Activated CD4-positive, alpha-beta memory T cell treated with anti-CD3 and anti-CD28 coated beads for 36 hours (primary cell): ENCODE measurements at places on chromosomes 3 and 15.

- no peak for DNase-seq
Measured at GRCh38 chr15:96413657-96414056, 83.2 kb downstream of the NR2F2 start.

DNA sequence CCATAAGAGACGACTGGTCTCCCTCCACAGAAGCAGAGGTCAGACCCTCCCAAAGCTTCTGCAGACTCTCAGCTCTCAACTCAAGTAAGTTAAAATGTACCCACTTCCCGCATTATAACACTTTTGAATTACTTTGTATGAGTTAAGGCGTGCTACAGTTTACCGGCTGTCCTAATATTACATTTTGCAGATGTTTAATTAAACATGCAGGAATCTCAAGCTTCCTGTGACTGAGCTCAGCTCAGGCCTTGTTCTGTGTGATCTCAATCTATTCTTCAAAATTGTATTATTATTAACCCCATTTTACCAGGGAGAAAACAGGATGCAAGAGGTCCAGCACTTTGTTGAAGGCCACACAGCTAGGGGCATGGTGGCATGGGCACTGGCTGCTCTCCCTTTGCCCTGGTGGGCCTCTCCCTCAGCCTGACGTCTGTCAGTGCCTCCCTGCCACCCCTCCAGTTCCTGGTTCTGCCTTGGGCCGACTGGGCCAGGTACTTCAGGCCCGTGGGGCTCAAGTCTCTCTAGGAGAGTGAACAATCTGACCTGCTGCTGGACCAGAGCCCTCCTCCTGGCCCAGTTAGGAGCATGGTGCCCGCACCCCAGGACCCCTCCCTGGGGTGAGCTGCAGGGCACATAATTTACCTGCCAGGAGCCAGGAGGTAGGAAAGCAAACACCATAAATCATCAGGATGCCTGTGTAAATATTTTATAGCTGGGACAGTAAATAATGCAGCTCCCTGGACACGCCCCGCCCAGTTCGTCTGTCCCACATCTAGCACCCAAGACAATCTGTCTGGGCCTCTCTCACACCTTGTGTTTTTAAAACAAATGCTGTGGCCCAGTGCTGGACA lies 14.9 kb upstream of the RFT1 start:
- DNase-seq: no peak

DNA sequence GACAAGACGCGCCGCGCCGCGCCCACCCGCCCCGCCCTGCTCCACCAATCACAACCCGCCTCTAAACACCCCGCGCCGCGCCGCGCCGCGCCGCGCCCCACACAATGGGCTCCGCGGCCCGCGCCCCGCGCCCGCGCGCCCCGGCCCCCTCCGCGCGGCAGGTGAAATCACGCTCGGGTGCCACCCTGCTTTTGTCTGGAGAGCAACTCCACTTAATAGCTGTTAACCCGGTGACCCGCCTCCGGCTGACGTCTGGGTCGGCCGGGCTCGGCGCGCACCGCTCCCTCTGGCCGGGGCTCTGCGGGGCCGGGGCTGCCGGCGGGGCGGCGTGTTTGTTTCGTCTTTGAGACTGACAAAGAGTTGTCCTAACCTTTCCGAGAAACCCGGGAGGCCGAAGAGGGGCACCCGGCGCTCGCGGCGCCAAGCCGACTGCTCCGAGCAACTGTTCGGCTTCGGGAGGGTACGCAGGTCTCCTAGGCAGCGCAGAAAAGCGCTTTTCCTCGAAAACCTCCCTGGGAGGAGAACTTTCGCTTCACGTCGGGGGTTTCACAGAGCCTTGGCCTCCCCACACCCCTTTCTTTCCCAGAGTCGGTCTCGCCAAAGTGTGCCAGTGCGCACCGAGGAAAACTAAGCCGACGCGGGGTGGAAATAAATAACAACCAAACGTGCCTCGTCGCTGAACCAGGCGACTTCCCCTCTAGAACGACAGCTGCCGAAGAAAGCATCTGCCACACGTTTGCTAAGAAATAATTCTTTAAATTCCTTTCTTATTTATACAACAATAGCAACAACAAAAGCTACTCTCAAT lies 518.4 kb downstream of the FOXP1 start:
- peak; percentile 64 for DNase-seq

DNA sequence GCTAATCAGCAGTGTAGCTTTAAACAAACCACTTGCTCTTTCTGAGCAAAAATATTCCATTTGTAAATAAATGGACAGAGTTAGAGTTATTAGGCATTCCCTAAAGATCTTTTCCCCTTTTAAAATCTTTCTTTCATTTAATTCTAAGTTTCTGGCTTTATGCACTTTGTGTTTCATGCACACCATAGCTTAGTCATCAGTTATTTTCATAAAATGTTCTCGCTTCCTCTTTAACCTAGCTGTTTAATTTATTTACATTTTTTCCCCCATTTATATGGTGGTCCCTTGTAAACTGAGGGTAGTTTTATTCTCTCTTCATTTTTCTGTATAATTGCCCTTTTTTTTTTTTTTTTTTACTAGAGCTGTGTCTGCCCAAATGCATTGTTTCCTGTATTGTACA lies 315.0 kb upstream of the LRRFIP2 start:
- DNase-seq: no peak

DNA sequence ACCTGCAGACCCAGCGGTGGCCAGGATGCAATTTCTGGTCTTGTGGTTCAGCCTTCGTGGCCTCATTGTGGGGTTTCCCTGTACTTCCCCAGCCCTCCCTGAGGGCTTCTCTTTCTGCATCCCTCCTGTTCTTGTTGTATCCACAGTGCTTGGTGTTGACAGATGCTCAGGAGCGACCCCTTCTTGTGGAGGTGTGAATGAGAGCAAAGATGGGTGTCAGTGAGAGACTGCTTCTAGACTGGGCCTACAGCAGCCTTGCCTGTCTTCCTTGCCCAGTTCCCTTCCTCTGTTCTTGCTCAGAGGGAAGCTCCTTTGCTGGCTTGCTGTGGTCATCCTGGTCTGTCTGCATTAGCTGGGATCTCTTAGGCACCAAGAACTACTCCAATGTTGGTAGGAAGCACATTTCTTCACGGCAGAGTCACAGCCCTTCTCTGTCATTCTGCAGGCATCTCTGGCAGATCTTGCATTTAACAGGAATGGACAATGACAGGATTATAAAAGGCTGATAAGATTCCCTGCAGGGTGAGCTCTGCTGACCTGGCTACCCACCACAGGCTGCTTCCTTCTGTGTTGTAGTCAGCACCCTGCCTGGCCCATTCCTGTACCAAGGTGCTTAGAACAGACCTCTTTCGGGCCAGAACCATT lies 317.8 kb upstream of the C2CD4B start:
- DNase-seq: peak; percentile 26

GRCh38 chr3:105853801-105854432 lies 14.9 kb downstream of the CBLB start:
- DNase-seq: no peak

DNA sequence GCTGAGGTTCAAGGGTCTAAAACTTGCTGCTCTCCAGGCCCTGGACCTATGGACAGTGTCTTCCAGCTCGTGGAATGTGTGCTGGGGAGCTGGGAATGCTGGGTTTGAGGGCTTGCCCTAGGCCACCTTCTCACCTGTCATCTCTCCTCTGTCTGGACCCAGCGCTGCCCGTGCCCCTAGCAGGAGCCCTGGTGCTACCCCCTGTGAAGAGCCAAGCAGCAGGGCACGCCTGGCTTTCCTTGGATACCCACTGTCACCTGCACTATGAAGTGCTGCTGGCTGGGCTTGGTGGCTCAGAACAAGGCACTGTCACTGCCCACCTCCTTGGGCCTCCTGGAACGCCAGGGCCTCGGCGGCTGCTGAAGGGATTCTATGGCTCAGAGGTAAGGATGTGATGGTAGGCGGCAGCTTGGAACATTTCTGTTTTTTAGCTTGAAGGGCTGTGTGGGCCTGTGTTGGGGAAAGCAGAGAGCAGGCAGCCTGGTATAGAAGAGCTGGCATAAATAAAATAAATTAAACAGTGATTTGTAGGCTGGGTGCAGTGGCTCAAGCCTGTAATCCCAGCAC lies 5.1 kb downstream of the CHRD start:
- DNase-seq: no peak

DNA sequence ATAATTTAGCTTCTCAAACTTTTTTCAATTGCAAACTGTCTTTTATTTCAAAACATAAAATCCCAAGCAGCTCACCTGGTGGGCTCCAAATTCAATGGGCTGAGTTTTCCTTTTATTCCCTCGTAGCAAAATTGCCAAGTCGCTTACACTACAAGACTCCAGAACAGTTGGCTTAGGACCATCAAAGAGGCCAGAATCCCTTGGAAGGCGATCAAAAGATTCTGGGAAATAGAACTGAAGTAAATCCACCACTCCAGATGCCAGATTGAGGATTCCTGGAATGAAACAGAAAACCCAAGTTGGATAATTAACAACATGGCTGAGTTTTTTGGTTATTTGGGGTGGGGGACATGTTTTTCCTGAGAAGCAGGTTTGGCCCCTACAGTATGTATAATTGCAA lies 87.7 kb upstream of the DCLK3 start:
- DNase-seq: no peak

DNA sequence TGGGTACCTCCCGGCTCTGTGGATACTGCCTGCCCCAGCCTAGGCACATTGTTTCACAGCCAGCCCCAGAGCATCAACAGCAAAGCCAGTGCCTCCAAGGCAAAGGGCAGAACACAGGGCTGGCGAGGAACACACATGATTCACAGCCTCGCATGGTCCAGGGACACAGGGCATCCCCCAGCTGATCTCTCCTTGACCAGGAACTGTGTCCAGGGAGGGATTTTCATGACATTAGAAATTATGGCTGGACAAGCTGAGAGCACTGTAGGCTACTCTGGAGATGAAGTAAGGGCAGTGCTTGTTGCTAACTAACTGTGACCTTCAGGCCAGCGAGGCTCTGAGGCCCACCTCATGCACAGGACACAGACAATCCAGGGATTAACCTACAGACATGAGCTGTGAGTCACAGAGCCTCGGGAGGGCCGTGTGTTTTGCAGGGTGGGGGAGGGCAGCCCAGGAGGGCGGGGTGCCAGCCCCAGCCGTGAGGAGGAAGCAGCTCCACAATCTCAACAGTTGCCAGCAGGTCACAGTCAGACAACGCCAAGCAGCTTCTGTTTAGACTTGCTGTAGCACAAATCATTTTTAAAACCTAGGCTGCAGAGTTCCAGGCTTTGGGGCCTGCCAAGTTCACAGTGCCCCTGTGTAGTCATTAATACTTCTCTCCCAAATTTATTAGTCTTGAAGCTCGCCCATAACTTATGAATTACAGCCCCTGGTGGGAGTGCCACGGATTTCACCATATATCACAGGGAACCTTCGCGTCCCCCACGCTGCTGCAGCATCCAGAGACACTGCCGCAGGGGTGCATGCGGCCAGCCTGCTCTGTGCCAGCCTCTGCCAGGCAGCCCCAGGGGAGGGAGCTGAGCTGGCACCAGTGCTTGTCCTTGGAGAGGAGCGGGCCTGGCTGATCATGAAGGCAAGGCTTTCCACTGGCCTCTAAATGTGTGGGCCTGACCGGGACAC lies 114.7 kb downstream of the ETFA start:
- DNase-seq: no peak

GRCh38 chr3:49638445-49638844 lies 35.7 kb upstream of the APEH start:
- no peak for DNase-seq

DNA sequence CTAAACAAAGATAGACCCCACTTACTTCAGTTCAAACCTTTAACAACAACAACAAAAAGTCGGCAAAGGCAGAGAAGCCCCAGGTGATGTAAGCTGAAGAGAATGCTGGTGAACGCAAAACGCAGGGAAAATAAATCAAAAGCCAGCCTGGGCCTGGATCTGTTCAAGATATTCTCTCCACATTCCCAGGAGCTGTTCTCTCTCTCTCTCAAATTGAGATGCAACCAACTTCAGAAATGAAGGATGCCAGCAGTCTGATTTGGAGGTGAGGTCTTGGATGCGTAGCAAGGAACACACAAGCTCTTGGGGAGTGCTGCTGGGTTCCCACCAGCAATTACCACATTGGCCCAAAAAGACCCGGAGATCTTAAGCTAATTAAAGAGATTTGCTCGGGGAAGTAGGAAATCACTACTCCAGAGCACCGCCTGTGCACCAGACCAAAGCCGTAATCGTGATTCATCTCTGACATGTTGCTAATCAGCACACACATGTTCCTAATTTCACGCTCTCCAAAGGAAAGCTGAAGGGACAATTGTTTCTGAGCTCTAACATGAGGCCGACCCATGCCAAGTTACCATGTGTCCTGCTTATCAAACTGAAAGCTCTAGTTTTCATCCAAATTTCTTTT lies 37.1 kb downstream of the IL17RD start:
- no peak for DNase-seq

DNA sequence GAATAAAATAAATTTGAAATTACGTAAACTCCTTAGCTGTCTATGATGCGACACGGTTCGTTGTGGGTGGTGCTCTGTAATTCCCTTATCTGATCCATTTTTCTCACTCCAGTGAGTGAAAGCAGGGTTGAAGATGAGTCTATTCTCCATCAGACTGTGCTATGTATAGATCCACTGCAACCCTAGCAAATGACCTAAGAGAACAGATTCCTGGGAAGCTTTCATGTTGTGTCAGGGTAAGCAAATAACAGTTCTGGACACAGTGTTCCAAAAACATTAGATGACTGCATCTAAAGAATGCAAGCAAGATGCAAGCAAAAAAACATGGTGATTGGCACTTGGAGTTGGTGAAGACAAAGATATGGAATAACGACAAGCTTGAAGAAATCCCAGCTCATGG lies 239.3 kb downstream of the SLC9A9 start:
- DNase-seq: no peak

DNA sequence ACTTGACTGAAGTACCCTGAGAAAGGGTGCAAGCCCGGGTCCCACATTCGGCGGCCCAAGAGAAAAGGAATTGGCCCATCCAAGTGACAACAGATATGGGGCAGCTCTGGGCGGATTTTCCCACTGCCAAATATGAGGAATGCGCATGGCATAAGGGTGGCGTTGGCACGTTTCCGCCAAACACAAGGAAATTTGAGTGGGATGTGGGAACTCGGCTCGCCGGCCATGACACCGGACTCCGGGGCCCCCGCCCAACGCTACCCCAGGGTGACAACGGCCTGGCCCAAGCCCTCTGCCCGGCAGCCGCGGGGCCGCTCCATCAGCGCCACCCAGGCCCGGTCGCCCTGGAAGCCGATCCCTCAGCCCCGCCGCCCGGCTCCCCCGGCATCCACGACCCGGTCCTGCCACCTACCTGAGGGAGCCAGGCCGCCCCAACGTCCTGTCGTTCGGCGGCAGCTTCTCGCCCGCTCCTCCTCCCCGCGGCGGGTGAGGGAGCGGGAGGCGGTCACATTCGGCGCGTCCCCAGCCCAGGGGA lies 449 bp downstream of the RAF1 start:
- DNase-seq: peak; percentile 37

DNA sequence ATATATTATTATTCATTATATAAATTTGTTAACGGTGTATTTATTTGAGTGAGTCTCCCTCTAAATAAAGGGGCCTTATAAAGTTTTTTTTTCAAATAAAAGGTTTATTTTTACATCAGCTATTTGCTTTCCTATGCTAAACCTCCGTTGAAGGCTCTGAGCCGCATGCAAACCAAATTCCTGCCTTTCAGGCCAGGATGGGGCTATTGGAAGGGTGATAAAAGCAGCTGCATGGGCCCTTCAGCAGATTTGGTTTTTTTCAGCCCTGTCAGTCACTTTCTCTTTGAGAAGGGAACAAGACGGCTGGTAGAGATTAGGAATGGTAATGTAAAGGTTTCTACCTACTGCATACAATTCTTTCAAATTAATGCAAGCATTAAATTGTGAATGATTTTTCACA lies 244.2 kb downstream of the WNT5A start:
- DNase-seq: no peak
